NCI-H2171 (cell line): ENCODE measurements at places on chromosomes 3 and 15.
A peak's percentile ranks its signal among the peaks of the same experiment; 100 is the strongest.

GRCh38 chr3:10995871-10996270 is 3.3 kb downstream of the SLC6A1 start:
- DNase-seq: no peak

DNA sequence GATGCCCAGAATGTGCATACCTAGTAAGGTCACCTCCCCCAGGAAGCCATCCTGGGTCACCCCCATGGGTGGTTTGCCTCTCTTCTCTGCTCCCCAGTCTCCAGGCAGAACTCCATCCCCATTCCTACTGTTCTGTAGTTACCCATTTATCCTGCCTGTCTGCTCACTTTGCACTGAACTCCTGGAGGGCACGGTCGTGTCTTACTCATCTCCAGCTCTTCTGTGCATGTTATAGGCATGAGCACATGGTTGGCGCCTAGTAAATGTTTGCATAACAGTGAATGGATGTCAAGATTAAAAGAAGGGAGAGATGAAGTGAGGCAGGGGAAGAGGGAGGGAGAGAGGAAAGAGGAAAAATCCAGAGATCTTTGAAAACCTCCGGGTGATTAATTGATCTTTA is 208.4 kb upstream of the TRIM42 start:
- no peak for DNase-seq

DNA sequence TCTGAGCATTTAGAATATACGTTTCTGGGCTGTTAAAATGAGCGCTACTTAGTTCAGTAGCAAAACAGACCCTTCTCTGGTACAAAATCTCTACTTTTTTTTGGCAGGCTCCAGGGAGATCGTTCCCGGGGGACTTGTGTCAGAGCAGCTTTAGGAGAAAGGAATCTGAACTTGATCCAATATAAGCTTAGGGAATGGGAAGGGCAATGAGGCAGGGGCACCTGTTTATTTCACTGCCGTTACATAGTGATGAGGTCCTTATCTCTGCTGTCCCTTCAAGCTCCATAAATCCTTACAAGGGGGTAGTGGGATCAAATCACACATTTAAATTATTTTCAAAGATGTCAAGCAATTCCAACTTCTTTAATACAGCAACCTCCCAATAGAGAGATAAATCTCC is 128.7 kb upstream of the BNIP2 start:
- no peak for DNase-seq

GRCh38 chr3:170320461-170321121 is 36.9 kb upstream of the SKIL start:
- no peak for DNase-seq

DNA sequence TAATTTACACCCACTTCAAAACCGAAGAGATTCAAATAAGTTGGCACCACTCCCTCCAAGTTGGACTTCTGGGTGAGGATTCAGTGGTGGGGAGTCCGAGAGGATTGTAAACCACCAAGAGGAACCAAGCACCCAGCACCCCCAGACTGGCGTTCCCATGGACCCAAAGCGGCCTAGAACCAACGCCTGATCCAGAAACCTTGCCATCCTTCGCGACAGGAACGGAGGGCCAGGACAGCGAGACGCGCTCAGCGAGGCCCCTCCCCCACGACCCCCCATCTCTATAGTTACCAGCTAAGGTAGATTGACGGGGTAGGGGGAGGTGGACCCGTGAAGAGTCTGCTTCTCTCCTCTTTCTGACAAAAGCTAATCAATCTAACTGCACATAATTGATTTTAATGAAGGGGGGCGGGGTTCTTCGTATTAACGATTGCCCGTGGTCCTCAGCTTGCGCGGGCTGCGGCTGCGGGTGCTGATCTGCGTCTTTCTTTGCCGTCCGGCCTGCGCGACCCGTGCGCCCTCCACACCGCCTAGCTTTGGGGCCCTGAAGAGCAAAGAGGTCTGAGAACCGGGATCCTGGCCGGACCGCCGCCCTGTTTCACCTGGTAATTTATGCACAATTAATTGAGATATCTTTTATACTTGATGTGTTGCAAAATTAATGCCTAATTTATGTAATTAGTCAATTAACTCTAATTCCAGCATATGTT is 10.9 kb upstream of the FOXB1 start:
- DNase-seq: no peak

DNA sequence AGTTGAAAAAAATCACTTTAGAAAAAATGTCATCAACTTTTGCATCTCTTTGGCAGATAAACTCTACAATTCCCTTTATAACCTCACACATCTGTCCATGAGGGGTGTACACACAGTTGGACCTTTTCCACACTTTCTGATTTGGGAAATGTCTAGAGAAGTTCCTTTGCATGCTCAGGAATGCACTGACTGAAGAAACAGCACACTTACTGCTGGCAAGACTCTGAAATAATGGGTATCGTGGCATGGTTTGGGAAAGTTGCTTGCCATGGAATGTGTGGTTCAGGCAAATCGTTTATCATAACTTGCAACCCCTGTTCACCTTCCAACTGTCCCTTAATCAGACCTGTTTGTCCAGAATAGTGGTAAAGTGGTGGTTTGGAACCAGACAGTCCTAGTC is 135.3 kb upstream of the TGFBR2 start:
- no peak for DNase-seq

- DNase-seq: no peak
These were observed 55.3 kb downstream of the CLDN1 start for GRCh38 chr3:190266913-190267290.

- DNase-seq: no peak
These were observed 19.0 kb downstream of the CSPG4 start for GRCh38 chr15:75693501-75694240.

DNA sequence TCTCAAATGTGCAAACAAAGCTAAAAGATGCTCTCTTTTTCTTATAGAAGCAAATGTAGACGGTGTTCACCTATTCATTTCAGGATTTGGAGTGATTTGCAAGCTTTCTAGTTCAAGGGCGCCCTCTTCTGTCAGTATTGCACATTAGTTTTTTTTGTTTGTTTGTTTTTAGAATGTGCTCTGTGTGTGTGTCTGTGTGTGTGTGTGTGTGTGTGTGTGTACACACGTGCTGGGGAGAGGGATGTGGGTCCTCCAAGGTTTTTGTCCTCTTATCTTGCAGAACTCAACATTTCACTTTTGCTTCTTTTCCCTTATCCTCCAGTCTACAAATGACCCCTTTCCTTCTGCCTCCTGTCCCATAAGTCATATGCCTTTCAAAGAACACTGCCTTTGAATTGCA is 23.5 kb downstream of the DNAH1 start:
- DNase-seq: peak; percentile 40

DNA sequence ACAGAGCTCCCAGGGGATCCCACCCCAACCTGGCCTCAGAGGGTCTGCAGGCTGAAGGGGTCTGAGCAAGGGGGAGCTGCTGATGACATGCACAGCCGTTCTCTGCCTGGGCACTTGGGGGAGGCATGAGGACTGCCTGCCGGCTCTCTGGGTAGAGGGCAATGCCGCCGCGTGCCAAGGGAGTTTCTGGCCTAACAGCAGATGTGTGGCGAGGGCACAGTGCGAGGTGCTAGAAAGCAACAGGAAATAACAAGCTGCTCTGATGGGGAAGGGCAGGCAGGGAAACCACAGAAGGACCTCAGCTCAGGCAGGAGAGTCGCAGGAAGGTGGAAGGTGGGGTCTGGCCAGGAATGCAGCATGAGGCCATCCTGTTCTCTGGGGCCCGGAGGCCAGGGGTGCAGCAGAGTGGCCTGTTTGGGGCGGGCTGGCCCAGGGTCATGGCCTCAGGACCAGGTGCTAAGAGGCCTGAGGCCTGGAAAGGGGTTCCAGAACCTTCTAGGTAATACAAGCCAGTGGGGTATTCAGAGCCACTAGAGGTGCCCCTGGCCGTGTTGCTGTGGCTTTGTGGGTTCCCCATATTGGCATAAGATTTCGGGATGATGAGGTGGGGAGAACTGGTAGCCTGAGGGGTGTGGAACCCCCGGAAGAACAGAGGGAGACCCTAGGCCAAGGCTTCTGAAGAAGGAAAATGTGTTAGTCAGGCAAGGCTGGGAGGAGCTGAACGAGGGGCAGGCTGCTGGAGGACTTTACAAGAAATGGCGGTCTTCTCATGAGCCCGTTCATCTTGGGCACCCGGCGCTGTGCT is 41.2 kb downstream of the RGMA start:
- DNase-seq: no peak

- no peak for DNase-seq
These were observed 37.8 kb downstream of the B3GALNT1 start for GRCh38 chr3:161067335-161067734.

- no peak for DNase-seq
These were observed 41.0 kb downstream of the ABHD2 start for GRCh38 chr15:89129123-89129815.

- peak; percentile 17 for DNase-seq
These were observed 26.2 kb downstream of the SLC12A8 start for GRCh38 chr3:125186261-125186787.

DNA sequence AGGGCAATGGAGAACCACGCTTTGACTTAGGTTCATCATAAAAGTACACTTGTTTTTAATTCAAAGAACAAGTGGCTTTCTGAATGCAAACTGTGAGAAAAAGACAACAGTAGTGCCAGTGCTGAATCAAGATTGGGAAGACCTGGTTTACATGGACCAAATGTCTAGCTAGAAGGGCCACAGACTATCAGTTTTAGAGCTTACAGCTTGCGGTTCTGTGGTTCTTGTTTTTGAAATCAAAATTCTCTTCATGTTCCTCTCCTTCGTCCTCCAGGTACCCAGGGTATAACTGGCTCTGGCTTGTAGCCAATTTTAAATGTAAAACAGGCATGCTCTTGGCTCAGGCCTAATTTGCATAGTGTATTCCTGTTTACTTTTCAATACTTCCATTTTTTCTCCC is 124.6 kb downstream of the TGFBR2 start:
- DNase-seq: no peak

GRCh38 chr15:48426941-48427340 is 95.7 kb downstream of the DUT start:
- no peak for DNase-seq

- DNase-seq: no peak
These were observed 28.3 kb upstream of the THBS1 start for GRCh38 chr15:39552556-39552955.

GRCh38 chr3:136753326-136753939 is 1.3 kb upstream of the STAG1 start:
- DNase-seq: no peak

DNA sequence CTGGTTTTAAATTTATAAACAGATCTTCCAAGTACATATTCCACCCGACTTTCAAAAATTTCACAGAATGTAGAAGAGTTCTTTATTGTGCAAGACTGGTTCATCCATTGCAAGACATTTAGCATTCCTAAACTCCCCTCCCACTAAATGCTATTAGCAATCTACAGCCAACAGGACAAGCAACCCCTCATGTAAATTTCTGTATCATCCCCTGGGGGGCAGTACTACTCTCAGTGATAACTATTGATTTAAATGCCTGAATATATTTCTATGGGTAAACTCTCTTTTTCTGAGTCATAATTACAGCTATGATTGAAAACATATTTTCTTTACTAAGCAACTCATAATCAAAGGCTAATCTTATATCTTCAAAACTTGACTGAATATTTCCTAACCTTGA is 10.7 kb upstream of the SLC15A2 start:
- DNase-seq: no peak

DNA sequence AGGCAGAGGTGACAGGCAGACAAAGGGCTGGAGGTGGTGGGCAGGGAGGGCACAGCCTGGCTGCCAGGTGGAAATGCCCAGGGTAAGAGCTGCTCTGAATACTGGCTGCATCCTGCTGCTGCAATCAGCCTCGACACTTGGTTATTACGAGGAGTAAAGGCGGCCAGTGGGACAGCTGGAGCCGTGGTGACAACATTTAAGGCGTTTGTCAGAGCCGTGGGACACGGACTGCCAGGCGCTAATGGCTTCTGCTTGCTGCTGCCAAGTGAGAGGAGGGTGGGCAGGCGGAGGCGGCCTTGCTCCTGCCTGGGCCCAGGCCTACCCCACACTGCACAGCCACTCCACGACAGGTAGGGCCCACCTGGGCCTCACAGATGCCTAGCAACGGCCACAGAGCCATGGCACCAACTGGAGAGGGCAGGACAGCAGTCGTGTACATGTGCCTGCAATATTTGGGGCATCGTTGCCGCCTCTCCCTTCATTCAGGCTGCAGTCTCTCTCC is 49.2 kb upstream of the TMEM115 start:
- DNase-seq: no peak
